ENCODE measurements at places on chromosomes 16 and 17.
A peak's percentile ranks its signal among the peaks of the same experiment; 100 is the strongest.

- DNase-seq, result no peak
Observed at GRCh38 chr17:77489239-77489892, 348.6 kb downstream of the SEC14L1 start.

DNA sequence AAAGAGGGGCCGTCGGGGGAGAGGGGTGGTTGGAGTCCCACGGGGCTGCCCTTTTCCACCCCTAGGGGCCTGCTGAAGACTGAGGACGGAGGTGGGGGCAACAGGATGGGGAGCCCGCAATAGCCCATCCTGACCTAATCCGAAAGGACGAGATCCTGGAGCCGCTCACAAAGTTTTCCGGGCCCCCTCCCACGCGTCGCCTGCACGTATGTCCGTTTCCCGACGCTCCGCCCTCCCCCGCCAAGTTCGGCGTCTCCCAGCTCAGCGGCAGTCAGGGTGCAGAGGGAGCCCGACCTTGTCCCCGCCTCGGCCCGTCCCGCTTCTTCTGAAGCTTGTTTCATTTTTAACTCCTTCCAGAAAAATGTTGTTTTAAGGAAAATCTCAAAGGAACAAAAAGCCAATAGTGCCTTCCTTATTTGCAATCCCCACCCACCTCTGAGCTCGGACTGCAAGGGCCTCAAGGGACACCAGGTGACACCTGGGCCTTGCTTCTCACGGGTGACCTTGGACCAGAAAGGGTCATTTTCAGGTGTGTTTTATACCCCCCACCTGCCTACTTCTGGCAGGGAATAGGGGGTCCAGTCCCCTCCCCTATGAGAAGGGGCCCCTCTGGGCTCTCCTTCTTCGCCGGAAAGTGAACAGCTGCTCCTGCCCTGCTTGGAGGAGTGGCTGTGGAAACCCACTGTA, 3.4 kb upstream of the ZNF423 start:
- DNase-seq, result no peak

- no peak for DNase-seq
Observed at GRCh38 chr17:13320046-13320785, 281.5 kb downstream of the HS3ST3A1 start.

GRCh38 chr17:72996791-72997190, 95.7 kb downstream of the SLC39A11 start:
- DNase-seq, result no peak

GRCh38 chr16:29743827-29744531, 1.8 kb downstream of the C16orf54 start:
- DNase-seq, result no peak

- peak; percentile 9 for DNase-seq
Observed at GRCh38 chr17:11921296-11921695, 76.0 kb downstream of the ZNF18 start.

- no peak for DNase-seq
Observed at GRCh38 chr17:46818316-46818928, at the start of gene WNT3. TSS of gene WNT3 (minus strand) at chr17:46818692. CDS start at chr17:46818597, 95 bp downstream.

DNA sequence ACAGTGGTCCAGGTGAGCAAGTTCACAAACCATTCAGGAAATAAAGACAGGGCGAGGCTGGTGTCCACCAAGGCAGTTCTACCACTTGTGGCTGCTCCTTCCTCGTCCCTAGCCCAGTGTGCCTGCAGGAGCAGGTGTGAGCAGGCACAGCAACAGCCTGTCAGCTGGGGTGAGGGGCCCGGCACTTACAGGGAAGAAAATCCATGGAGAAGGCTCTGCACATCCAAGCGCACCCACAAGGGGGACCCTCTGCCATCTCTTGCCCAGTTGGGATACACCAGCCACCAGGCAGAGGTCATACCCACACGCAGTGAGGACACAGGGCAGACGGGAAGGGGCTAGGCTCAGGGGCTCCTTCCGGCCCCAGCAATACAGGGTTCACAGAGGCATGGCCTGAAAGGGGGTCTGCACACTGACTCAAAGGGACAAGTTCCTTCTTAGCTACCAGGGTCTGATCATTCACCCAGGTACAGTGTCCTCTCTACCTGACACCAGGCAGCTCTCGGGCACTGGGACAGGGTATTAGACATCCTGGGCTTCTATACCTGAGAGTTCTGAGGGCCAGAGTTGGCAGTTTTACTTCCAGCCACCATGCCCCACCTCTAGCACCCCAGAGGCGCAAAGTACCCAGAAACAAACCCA, 27.0 kb downstream of the CDIP1 start:
- DNase-seq, result peak; percentile 70

DNA sequence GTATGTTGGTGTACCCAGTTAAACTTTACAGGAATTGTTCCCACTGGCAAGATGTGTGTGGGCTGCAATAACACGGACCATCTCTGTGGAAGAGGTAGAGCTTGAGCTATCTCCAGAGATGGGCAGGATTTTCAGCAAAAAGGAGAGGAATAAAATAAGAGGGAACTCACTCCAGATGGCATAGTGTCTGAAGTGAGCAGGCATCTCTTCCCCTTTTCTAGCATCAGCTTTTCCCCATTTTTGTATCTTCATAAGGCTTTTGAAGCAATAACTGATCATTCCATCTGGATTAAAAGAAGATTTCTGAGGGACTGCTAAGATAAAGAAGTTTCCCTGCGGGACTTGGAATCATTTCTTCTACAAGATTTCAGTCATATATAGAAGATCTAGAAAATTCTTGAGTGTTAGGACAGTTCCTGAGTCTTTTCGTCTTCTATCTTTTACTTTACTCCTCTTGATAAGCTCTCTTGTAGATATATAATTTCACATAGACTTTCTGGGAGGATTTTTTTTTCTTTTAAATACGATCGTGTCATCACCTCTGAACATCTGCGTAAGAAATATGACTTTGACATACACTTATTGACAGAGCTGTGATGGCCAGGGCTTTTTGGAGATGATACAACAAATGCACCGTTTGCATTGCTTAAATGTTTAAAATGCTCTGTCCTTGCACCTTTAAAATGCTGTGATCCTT, 2.1 kb downstream of the CPD start:
- DNase-seq, result no peak

DNA sequence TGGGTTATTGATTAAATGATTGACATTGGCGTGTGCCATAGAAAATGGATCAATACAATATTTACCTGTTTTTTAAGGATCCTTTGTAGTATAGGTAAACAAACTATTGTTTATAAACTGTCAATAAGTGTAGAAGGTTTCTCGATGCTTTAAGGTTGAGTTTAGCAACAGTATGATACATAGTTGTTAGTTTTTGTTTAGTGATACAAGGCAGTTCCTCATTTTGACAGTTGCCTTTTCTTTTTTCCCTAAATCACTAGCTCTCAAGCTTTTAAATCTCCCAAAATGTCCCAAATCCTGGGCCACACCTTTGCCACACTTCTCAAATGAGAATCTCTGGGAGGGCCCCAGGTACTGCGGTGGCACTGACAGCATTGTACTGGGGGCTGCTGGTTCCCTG, 57.3 kb downstream of the EPN2 start:
- DNase-seq, result no peak

- no peak for DNase-seq
Observed at GRCh38 chr16:54694651-54695050, 236.0 kb upstream of the IRX5 start.

GRCh38 chr16:67277999-67278772, 1.1 kb upstream of the PLEKHG4 start:
- DNase-seq, result peak; percentile 74

- DNase-seq, result no peak
Observed at GRCh38 chr17:71405101-71405500, 715.7 kb upstream of the SOX9 start.

GRCh38 chr16:28108590-28109247, 45.2 kb upstream of the GSG1L start:
- no peak for DNase-seq

GRCh38 chr17:55814377-55814776, 63.5 kb downstream of the PCTP start:
- DNase-seq, result peak; percentile 60

GRCh38 chr17:17515934-17516930, 20.0 kb upstream of the RASD1 start:
- DNase-seq, result no peak

GRCh38 chr16:6611535-6611934, 721.1 kb upstream of the RBFOX1 start:
- no peak for DNase-seq

DNA sequence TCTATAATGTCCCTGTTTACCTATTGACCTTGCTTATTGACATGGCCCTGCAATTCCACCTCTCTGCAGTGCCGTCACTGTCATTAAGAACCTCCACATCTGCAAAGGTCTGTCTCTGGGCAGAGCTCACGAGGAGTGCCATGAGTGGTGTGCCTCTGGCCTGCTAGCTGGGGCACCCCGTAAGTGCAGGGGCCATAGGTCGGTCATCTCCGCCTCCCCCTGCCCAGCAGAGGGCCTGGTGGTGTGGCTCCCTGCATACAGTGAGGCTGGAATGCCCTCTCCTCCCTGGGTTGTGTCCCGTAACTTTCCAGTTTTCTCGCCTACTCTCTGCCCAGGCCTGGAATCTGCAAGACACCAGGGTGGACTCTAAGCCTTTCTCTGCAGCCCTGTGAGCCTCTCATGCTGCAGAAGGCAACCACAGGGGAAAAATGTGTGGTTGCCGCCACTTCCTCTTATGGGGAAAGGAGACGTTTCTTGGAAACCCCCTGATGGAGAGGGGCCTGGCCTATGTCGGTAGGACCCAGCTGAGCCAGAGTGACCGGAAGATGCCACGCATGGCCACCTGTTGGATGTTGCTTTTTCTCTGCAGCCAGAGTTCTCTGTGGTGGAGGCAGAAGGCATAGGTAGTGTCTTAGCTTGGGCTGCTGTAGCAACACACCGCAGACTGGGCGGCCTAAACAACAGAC, 2.7 kb upstream of the SNX20 start:
- DNase-seq, result no peak

DNA sequence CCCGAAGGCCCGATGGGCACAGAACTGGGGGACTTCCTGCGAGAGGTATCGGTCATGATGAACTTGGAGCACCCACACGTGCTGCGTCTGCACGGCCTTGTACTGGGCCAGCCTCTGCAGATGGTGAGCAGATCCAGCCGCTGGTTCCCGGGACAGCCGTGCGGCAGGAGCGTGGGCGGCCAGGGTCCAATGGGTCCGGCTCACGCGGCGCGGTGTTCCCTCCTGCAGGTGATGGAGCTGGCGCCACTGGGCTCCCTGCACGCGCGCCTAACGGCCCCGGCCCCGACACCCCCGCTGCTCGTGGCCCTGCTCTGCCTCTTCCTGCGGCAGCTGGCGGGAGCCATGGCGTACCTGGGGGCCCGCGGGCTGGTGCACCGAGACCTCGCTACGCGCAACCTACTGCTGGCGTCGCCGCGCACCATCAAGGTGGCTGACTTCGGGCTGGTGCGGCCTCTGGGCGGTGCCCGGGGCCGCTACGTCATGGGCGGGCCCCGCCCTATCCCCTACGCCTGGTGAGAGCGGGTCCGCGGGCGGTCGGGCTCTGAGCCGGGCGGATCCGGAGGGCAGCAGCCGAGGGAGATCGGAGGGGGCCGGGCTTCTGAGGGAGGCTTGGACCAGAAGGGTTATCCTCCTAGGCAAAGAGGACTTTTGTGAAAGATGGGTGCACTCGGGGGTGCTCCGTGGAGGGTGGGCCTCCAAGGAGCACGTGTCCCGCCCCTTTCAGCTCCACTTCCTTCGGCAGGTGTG, 3.0 kb downstream of the TNK1 start:
- DNase-seq, result no peak

DNA sequence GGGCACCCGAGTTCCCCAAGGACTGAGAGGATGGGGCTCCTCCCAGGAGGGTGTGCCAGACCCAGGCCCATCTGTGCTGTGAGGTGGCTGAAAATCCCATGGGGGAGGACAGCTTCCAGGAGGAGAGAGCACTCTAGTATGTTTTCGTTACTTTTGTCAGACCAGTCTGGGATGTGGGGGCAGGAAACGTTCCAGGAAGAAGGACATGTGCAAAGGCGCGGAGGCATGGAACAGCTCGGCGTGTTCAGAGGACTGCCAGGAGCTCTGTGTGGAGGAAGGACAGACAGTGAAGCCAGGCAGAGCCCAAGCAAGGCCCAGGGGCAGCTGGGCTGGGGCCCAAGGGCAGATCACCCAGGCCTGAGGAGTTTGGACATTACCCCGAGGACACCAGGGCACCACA, 7.0 kb downstream of the CA4 start:
- DNase-seq, result no peak

DNA sequence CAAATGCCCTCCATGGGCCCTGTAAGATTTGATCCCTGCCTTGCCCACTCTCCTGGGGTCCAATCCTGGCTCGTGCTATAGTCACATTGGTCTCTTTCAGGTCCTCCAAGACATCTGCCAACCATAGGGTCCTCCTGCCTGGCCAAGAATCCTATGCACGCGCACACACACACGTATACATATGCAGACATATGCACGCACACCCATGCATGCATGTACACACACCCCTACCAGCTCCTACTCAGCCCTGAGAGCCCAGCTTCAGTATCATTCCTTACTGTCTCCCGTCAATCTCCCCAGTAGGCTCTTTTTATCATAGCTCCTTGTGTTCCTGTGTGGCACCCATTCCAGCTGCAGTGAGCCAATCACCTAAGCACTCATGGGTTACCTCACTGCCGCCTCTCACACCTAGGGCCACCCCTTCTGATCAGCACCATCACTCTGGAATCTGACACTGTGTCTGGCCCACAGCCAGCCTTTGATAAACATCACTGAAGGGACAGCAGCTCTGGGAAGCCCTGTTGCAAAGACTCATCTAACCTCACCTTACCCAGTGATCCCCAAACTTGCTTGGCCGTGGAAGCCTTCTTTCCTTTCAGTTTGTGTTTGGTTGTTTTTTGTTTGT, 7.9 kb upstream of the DNAH17 start:
- no peak for DNase-seq

GRCh38 chr17:27558842-27559505, 72.0 kb upstream of the LGALS9 start:
- no peak for DNase-seq

DNA sequence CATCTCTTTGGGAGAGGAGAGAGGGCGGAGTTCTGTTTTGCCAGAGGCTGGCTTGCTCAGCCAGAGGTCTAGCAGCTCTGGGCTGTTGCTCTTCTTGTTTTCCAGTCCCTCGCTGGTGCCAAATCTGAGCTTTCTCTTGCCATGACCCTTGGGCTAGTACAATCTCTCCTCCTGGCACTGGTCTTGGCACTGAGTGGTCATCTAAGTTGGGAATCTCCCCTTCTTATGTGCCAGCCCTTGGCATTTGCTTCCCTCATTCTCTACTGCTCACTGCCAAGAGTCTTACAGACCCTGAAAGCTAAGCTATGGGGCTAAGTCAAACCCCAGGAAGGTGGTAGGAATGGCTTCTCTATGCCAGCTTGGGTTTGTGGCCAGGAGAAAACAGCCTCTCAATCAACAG, 148.6 kb downstream of the SHISA6 start:
- no peak for DNase-seq

Measured in urothelium cell line (cell line).